ENCODE measurements at places on chromosomes 12 and 14.

DNA sequence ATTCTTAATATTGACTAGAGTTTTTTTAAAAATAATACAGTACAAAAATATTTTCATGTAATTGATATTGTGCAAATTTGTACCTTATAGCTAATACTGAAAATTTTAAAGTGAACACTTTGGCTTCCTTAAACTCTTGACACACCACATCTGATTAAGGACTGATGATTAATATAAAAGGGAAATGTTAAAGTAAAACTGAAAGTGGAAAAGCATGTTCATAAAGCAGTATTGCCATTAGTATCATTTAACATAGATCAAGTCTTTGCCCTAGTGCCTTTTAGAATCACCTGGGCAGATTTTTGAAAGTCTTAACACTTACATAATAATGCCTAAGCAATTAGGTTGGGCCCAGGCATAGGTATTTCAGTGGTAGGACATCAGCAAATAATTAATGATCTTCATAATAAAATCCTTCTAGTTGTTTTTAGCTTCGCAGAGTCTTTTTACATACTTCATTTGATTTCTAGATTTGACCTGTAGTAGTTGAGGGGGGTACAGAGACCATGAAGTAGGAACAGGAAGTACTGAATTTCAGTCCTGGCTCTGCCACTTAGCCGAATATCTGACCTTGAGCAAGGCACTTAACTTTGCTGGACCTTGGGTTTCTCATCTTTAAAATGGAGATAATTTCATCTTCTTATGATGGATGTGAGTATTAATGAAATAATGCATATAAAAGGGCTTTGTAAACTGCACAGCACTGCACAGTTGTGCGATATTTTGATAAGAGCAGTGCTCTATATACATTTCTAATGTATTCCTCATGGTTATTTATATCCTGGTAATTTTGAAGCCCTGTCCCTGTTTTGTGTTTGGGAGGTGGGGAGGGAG is 43.7 kb downstream of the MARK3 start:
- no peak for DNase-seq

DNA sequence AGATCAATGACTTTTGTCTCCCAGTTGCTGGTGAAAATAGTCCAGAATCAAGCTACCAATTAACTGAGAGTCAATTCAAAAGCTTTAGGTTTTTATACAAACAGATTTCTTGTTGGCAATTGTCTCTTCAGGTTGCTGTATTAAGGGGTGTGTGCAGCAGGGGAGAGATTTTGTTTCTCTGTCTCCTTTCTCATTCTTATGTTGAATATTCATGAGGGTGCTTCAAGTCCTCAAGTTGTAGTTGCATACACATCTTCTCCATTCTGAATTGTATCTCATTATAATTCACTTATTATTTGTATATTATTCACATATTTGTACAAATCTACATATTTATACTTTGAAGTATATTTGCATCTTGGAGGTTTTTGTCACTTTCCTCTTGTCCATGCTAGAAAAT is 126.7 kb upstream of the PTPRQ start:
- peak; percentile 23 for DNase-seq

DNA sequence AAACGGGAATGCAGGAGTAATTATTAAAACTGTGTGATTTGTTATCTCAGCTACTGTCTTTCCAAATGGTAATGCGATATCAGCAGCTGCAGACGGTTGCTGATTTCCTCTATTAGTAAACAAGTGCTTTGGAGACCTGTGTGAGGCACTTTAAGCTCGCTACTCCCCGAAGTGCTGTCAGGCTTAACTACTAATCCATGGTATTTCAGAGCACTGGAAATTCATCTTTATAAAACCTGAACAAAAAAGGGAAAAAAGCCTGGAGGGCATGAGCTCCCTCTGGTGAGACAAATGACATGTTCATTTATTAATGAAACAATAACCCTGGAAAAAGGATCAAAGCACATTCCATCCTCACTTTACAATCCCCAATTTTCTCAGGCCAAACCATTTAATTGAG is 143.6 kb upstream of the OTX2 start:
- peak; percentile 29 for DNase-seq

GRCh38 chr12:111636209-111636945 is 37.3 kb upstream of the ATXN2 start:
- peak; percentile 79 for DNase-seq
